ENCODE measurements at places on chromosomes 7 and 10.

DNA sequence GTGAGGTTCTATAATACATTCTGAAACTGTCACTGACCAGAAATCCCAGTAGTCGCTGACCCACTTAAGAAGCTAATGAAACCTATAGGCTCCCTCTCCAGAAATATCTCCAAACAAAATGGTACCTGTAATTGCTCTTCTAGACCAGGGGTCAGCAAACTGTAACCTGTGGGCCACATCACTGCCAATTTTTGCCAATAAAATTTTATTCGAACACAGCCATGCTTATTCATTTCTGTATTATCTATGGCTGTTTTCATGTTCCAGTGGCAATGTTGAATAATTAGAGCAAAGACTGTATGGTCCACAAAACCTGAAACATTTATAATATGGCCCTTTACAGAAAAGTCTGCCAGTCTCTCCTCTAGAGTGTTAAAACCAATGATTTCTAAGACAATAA, 37.2 kb upstream of the SVIL start:
- no peak for DNase-seq

- DNase-seq, result no peak
Measured at GRCh38 chr7:125396466-125397151, 467.0 kb upstream of the POT1 start.

DNA sequence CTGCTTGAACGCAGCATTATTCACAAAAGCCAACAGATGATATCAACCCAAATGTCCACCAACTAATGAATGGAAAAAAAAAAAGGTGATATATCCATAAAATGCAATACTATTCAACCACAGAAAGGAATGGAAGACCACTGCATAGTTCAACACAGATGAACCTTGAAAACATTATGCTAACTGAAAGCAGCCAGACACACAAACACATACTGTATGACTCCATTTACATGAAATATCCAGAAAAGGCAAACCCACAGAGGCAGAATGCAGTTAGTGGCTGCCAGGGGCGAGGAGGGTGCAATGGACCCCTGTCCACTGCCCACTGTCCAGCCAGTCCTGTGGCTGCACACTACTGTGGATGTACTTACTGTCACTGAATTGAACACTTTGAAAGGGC, 36.6 kb downstream of the KIAA1549 start:
- DNase-seq, result no peak

DNA sequence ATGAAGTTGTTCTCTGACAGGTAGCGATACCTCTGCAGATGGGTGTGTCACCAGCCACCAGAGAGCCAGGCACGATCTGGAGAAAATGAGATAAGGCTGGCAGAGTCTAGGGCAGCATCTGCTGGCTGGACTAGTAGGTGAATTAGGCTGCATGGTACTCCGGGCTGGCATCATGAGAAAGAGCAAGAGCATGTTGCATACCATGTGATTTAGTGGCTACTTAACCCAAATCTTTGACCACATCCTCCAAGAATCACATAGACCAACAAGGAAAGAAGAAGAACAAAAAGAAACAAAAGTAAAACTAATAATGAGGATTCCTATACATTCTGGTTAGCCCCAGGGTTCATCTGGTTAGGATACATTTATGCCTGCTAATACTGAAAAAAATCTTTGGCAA, 23.4 kb upstream of the FAM170B start:
- no peak for DNase-seq

DNA sequence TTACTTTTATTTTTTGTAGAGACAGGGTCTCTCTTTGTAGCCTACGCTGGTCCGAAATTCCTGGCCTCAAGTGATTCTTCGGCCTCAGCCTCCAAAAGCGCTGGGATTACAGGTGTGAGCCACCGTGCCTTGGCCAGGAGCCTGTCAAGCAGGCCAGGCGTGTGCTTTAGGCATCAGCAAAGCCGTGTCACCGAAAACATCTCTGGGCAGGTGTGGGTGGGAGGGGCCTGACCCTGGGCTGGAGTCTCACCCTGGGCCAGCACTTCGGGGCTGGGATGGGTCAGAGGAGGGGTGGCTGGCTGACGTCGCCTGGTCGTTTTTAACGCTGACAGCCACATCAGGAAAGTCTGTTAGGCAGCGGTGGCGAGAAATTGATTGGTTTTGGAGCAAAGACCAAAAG, 80.9 kb downstream of the UNCX start:
- DNase-seq, result no peak

DNA sequence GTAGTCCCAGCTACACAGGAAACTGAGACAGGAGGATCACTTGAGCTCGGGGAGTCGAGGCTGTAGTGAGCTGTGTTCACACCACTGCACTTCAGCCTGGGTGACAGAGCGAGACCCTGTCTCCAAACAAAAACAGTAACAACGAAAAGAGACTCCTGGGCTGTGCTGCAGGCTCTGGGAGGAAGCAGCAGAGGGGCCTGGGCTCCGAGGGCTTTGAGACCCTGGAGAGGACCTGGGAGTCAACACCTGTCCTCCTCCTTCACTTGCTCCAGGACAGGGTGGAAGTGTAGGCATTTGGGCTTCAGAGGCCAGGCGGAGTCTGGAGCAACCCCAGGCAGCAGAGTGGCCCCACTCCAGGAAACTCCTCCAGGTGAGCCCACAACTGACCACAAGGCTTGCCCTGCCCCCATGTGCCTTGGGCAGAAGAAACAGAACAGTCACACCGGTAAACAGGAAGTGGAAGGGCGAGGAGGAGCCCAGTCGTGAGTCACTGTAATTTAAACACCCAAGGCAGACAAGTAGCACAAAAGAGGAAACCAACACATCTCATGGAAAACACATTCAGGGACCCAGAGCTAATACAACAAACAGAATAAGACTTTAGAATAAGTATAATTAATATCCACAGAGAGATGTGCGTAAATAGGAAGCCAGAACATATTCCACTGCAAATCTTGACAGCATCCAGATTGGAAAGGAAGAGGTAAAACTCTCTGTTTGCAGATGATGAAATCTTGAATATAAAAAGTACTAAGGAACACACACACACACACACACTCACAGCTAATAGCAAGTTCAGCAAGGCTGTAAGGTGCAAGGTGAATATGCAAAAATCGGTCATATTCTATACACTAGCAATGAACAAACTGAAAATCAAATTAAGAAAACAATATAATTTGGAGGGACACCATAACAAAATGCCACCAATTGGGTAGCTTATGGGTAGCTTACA, 20.5 kb upstream of the RASGEF1A start:
- DNase-seq, result no peak

- no peak for DNase-seq
Measured at GRCh38 chr10:62087329-62087728, 181.3 kb downstream of the RTKN2 start.

DNA sequence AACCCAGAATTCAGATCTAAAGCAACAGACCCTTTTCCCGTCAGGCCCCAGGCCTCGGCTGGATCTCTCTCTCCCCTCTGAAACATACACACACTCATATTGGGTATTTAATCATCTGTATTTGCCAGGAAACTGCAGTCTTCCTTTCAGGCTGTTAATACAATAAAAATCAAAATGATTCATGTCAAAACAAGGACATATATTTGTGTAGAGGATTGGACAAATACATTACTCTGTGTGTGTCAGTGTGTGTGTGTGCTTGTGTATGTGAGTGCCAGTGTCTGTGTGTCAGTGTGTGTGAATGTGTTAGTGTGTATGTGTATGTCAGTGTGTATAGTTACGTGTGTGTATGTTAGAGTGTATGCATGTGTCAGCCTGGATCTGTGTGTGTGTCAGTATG, 90.8 kb downstream of the JCAD start:
- no peak for DNase-seq

- no peak for DNase-seq
Measured at GRCh38 chr7:128804484-128804883, 12.7 kb downstream of the CCDC136 start.

DNA sequence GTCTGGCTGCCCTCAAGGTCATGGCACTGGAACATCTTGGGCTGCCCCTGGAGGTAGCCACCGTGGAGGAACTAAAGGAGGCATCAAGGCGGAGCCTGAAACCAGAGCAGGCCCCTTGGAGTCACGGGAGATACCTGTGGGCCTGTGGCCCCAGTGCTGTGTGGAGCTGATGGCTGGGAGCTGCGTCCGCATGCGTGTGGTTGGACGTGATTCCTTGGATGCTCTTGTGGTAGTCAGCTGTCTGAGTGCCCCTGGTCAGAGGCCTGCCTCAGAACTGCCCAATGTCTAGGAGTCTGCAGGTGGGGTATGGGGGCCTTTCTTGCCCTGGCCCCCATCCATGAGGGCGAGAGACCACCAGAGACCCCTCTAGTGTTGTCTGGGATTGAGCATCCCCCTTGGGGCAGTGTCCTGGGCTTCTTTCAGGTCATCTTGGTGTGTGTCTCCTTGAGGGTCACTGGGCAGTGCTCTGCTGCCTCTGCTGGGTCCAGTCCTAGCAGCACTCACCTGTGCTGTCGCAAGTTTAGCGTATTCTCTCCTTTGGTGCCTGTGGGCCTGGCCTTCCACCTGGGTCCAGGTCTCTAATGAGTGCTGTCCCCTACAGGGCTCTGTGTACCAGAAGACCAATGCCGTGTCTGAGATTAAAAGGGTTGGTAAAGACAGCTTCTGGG, 8.1 kb downstream of the PGAM2 start:
- DNase-seq, result no peak

GRCh38 chr7:155305231-155305904, 7.7 kb downstream of the INSIG1 start:
- DNase-seq, result no peak

DNA sequence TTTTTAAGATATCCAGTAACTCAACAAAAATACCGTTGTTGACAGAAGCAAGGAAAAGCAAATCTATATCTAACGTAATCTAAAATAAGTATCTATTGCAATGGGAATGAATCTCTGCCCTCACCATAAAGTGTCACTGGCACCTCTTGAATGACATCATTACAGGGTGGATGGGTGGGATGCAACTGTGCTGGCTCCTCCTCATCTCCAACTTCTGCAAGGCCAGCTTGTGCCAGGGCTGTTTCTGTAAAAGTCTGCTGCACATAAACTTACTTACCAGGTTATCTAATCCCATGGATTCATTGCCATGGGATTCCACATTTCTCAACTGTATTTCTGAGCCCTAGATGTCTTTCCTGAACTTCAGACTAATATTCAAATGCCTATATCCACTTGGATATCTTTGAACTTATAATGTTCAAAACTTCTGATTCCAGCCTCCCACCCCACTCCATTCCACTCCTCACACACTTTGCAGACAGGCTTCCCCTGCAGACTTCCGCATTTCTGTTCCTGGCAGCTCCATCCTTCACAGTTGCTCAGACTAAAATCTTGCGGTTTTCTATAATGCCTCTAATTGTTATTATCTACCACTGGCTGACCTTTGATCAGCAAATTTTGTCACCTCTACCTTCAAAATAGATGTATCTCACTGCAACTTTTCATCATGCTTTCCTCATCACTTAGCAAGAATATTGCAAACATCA, 10.7 kb downstream of the FGL2 start:
- no peak for DNase-seq

- DNase-seq, result no peak
Measured at GRCh38 chr10:86048571-86048970, 318.0 kb downstream of the GRID1 start.

DNA sequence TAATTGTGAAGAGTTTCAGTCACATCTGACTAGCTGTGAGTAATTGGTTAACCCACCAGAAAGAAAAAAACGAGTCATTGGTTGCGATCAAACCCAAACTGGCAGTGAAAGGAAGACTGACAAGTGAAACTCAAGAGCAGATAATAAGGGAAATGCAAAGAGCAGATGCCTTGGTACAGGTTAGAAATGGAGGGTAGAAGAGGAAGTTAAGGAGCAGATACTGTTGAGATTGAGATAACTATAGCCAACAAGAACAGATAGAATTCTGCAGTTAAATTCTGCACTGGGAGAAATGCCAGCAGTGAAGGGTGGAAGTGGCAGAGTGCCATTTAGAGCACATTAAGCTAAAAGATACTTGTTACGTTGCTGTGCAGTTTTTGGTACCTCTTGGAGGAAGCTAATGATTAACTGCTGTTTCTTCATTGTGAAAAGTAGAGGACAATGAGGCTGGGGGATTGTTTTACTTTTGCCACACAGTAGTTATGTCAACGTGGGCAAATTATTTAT, 65.8 kb downstream of the CDK13 start:
- DNase-seq, result peak; percentile 65

DNA sequence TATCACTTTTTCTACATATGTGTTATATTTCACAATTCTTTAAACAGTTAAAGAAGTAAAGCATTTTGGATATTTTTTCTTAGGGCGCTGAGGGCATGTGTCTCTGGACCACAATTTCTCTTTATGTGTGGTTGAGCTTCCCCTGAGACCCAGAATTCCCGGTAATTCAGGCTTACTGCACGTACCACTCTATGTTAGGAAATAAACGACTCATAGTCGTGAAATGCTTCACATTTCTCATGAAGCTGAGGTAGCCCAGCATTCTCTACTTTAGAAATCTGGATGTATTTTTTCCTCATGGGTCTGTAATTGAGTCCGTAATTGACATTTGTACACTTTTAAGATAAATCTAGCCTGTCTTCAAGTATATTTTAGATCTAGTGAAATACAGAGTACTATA, 170.6 kb downstream of the FZD1 start:
- no peak for DNase-seq

GRCh38 chr10:31299119-31299518, 19.9 kb upstream of the ZEB1 start:
- no peak for DNase-seq

DNA sequence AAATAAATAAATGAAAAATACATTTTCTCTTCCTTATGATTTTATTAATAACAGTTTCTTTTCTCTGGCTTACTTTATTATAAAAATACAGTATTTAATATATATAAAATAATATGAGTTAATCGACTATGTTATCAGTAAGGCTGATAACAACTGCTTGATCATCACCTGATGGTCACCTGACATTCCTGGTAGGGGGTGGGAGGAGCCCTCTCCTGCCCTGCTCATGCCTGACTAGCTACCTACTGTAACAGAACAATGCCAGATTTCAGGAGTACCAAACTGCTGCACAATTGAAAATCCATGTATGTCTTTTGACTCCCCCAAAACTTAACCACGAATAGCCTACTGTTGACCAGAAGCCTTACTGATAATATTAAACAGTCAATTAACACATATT, 1.3 kb upstream of the APBB1IP start:
- no peak for DNase-seq

DNA sequence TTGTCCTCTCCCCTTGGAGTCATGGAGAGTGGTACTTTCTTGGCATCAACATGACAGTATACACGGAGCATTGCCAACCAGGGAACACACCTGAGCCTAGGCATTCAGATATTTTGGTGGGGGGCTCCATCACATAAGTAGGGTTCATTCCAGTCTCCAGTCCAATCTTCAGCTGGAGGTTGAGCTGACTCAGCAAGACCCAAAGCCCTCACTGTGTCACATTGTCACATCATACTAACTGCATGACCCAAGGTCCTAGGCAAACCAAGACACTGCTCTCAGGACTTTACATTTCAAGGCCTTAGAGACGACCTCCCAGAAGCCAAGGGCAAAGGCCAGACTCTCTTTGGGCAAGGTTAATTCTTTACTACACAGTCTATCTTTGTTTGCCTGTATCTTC, 190.1 kb downstream of the TMEM178B start:
- DNase-seq, result no peak

GRCh38 chr10:122845783-122846332, at the start of gene CUZD1:
Gene CUZD1, minus strand, starts transcription at chr10:122845857. Its CDS starts 14 bp downstream, at chr10:122845843.
- DNase-seq, result no peak

Measured in cerebellar cortex (tissue), 1 donor.